ENCODE measurements at places on chromosomes 5 and 9. TPM values are rescaled to one million over a fixed set of nuclear protein-coding genes. Genes with fewer than 3 reads are reported as not detected.

- H3K36me3 ChIP-seq = peaks cover 8% of the 10 kb centered on the region
- no peaks in the 10 kb centered on the region for H3K4me1 ChIP-seq
- no peak overlapping the region for H3K4me3 ChIP-seq
- no peaks in the 10 kb centered on the region for H3K27me3 ChIP-seq
- no peak for DNase-seq
Measured at GRCh38 chr9:131116281-131117120, 8.9 kb upstream of the NUP214 start.

DNA sequence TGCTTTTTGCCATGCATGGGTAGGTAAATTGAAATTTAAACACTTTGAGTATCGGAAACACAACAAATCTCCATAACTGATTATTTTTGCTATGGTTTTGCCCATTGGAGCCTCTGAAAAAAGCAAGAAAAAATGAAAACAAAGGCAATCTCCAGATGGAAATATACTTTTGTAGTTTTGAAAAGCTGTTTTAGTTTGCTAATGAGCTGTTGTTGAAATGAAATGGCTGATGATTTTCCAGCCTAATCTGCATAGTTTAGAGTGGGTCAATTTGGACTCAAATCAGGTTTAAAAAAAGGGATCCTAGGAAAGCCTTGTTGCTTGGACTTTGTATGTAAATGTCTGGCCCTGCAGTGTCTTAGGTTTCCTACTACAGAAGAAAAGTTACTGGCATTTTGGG is 285.8 kb downstream of the CAAP1 start:
- no peak for DNase-seq
- H3K27me3 ChIP-seq = no peaks in the 10 kb centered on the region
- H3K4me1 ChIP-seq = no peaks in the 10 kb centered on the region
- no peaks in the 10 kb centered on the region for H3K36me3 ChIP-seq
- H3K4me3 ChIP-seq = no peak overlapping the region

GRCh38 chr9:121294151-121294743 is 26.3 kb downstream of the GSN start:
- no peaks in the 10 kb centered on the region for H3K27me3 ChIP-seq
- no peak for DNase-seq
- no peak overlapping the region for H3K4me3 ChIP-seq

The DPM2 gene
- total RNA-seq = 1.7 TPM
